GM13977 (cell line): ENCODE measurements at places on chromosomes 7 and 10.

GRCh38 chr10:33459602-33460001, 125.1 kb upstream of the NRP1 start:
- DNase-seq: no peak

DNA sequence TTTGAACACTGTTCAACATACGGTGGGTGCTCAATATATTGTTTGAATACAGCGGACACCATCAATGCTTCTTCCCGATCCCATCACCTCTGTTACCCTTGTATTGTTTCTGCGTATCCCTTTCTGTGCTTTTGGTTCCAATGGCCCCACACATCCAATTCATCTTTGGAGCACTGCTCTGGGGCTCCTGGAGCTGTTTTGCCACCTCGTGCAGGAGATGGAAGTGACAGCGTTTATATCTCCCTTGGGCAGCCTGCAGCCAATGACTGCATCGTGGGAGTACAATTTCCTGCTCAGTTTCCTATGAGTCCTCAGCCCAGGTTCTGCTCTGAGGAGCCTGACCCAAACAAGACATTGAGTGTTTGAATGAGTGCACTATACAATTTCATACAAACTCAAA, 50.2 kb upstream of the PIK3CG start:
- DNase-seq: no peak

- no peak for DNase-seq
Measured at GRCh38 chr7:141295367-141295895, 221.6 kb downstream of the TMEM178B start.

DNA sequence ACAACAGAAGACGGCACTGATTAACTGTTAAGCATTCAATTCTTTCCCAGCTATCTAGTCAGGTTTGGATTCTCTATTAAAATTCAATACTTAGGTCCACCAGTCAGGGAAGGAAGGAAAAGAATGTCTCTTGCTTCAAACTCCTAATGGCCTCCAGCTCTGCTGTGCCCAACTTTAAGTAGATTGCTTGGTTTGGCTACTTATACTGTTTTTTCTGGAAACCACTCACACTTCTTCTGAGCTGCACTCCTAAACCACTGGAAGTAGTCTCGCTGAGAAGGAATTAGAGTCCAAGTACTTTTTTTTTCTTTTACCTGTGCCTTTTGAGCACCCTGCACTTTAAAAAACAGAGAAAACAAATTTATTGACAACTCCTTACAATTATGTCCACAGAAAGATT, 26.7 kb upstream of the COL1A2 start:
- DNase-seq: no peak
